SK-N-DZ (cell line): ENCODE measurements at places on chromosomes 1 and 21.

DNA sequence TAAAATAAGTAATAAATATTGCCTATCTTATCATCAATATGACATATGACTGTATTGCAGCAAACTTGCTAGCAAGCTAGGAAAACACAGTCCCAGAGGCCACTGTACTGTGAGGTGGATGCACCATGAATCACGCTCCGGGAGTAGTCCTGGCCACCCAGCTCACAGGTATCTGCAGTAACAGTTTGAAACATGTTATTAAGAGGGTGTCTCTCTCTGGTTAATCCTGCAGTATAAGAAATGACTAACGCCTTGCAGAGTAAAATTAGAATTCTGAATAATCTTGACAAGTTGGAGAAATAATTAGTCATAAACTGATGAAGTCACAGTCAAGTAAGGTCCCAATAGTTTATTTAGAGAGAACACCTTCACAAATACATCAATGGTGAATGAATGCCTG, 34.0 kb upstream of the DPT start:
- DNase-seq = no peak

- no peak for DNase-seq
Measured at GRCh38 chr1:194184974-194185373, 998.6 kb upstream of the B3GALT2 start.

DNA sequence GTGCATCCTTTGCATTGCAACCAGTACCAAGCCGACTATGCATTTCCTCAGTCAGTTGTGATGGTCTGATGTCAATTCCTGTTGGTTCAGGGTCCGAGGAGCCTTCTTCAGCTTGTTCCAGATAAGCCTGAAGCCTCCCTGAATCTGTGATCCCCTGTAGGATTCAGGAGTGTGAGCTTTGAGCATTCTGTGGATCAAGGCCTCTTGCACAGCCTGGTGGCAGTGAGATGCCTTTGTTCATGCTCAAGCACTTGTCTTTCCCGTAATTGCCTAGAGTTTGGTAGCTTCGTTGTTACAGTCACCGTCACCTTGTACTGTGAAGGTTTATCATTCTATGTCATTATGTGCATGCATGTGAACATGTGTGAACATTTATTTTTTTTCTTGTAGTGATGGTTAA, 103.5 kb downstream of the PBX1 start:
- DNase-seq = no peak

GRCh38 chr1:218273762-218274479, 11.2 kb upstream of the RRP15 start:
- DNase-seq = no peak

DNA sequence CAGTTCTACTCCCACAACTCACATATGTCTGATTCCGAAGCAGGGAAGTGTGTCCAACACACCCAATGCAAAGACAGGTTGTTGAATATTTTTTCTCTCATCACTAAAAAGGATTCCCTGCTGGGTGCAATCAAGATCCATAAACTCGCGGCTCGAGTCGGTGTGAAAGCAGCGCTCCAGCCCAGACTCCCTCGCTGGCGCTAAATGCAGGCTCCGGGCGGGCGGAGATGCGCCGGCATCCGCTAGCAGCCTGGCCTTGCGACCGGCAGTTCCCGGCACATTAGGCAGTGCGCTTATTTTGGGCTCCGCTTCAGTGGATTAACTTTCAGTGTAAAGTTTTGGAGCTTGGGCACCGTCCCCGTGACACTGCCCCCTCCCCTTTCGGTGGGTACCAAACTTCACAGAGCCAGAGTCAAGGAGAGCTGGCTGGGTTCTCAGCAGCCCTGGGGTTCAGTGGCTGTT, 87.7 kb upstream of the POU3F1 start:
- no peak for DNase-seq

DNA sequence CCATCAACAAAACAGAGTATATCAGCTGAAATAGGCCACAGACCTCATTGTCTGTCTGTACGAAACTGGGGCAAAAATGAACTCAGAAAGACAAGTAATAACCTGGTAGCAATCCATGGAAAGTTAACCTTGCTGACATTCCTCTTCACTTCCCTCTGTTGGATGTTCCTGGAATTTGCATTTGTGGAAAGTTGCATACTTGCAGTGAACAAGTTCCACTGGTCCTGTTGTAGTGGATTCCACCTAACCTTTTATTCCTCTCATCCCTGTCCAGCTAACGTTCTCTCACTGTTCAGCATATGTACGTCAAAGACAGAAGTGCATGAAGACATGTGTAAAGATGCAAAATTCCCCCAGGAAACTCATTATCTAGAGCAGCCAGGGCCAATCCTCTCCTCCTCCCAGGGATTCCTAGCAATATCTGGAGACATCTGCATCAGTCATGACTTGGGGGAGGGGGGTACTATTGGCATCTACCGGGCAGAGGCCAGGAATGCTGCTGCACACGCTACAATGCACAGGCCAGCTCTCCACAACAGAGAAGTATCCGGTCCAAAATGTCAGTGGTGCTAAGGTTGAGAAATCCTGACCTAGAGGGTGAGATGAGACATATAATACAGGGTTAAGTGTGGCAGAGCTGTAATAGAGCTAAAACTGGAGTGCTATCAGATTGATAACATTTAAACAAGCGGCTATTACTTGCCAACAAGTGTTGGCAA, 8.2 kb downstream of the LPAR3 start:
- DNase-seq = no peak

DNA sequence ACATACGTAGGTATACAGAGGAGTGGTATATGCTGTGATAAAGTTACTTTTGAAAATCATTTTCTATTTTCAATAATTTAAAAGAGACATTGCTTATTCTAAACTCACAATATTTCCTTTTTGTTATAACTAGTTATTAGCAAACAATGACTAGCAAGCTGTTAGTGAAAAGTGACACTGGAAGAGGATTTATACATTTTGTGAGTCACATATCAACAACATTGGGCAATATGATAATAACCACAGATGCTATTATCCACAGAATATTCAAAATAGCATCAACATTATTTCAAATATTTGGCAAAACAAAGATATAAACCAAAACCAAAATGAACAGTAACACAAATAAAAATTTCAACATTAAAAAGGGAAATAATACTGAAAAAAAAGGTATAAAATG, 104.0 kb upstream of the HP1BP3 start:
- no peak for DNase-seq

- DNase-seq = no peak
Measured at GRCh38 chr1:212457740-212458338, 25.1 kb downstream of the NENF start.

GRCh38 chr1:46543382-46543760, 8.1 kb downstream of the KNCN start:
- DNase-seq = no peak

DNA sequence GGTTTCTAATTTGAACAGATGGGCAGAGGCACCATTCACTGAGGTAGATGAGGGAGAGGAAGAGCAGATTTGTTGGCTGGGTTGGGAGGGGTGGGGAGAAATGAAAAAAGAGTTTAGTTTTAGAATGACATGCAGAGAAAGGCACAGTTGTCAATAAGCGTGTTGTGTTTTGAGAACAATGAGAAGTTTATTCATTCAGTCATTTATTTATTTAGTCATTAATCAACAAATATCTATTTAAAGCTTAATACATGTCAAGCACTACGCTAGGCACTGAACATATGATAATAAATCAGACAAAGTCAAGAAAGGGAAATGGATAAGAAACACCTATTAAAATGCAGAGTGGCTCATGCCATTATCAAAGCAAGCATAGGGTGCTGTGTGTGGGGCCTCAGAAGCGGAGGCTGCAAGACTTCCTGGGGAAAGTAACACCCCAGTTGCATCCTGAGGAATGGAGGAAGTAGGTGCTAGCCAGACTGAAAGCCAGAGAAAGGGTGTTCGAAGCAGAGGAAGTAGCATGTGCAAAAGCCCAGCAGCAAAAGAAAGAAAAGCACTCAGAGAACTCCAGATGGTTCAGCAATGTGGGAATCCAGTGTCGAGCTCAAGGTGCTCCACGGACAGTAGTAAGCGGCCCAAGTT, 114.1 kb downstream of the RNF220 start:
- DNase-seq = no peak

- no peak for DNase-seq
Measured at GRCh38 chr1:182240085-182240484, 151.5 kb downstream of the GLUL start.

DNA sequence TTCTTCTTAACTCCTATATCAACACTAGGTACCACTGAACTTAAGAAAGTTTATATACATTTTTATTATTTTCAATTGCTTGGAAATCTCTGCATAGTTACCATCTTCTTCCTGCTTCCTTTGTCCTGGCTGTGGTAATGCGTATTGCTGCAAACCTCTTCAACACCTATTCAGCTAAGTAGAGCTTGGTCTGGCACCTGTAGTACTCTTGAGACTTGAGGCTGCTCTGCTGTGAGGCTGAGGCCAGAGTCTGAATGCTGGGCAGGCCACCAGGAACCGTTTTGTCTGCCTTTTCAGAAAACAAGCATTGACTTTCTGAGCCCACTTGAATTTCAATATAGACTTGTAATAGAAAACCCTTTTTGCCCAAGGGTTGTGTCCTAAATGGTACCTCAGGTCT, 52.0 kb upstream of the RGS2 start:
- DNase-seq = no peak

- no peak for DNase-seq
Measured at GRCh38 chr1:92399076-92399475, 87.6 kb downstream of the GFI1 start.

- DNase-seq = no peak
Measured at GRCh38 chr1:183956559-183957188, 80.9 kb downstream of the COLGALT2 start.

DNA sequence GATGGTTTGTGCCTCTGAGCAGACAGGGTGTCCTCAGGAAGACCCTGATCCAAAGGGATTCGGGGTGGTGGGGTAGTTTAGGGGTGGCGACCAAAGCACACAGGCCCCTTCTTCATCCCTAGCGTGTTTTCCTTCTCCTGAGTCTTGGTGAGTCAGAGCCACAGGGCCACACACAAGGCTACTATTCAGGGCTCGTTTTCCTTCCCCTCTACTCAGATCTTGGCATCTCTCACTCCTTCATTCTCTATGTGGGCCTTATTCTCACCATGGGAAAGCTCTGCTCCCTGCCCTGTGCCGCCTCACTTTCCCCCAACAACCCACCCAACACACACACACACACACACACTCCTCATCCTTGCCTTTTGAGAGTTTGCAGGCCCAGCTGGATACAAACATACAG, 43.6 kb upstream of the WNT2B start:
- no peak for DNase-seq

- peak; percentile 89 for DNase-seq
Measured at GRCh38 chr1:183470961-183471742, 1.1 kb upstream of the SMG7 start.

DNA sequence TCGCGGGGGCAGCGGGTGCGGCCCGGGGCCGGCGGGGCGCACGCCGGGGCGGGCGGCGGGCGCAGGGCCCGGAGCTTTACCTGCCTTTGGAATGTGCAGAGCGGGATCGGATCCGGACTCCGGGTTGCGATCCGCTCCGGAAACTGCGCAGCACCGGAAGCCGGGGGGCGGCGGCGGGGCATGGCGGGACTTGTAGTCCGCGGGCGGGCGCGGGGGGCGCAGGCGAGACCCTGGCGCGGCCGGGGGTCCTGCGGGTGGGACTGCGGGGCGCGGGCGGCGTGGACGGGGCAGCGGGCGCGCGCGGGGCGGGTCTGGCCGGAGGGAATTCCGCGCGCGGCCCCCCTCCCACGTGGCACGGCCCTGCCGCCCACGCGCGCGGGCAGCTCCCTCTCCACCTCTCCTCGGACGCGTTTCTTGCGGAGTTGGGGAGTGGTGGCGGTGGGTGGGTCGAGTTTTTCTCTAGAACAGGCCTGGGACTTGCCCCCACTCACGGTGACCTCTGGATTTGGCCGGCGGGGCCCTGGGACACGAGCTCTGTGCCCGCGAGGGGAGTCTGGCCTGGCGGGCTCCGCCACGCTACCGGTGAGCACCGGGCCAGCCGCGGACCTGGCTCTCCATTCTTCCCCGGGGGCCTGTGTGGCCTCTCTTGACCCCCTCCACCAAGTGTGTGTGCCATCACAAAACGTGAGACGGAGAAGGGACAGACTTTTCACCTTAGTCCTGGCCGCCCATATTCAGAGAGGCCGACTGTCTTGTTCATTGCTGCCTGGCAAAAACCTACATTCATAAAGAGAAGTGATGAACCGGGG, at the start of gene PRDM15:
Gene PRDM15 (minus strand): TSS at position 155 of the 809 bp plus-strand sequence. CDS start 18,981 bp downstream, outside the sequence.
- DNase-seq = peak; percentile 70

DNA sequence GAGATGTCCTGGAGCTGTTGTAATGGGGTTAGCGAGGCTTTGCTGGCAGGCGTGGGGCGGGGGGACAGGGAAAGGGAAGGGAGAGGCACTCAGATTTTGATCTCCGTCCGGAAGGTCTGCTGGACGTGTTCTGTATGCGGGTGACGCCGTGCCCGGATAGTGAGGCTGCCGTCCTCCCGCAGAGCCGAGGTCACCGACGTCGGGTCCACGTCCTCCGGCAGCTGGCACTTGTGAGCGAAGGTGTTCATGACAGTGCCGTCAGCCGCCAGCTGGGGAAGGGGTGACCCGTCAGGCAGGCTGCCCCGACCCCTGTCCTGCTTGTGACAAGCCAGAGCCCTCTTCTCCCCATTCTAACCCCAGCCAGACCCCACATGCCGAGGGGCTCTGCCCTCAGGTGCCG, 2.4 kb downstream of the HSPB7 start:
- no peak for DNase-seq

GRCh38 chr1:99082366-99082765, 77.7 kb upstream of the PLPPR5 start:
- DNase-seq = no peak

DNA sequence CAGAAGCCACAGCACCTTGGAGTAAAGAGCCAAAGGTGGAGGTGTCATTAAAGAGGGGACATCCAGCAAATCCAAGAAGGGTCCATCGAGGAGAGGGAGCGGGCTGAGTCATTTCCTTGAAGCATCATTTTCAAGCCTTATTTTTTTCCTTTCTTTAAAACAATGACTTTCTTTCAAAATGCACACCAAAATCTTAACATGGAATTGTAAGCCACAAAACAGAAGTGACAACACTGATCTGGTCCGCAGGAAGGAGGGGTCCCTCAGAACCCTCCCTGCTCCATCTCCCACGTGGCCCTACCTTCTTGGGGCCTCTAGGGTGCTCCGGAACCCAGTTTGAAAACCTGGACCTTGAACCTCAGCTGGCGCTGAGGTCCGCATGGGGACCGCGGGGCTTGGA, 14.8 kb downstream of the DHRS3 start:
- DNase-seq = no peak

DNA sequence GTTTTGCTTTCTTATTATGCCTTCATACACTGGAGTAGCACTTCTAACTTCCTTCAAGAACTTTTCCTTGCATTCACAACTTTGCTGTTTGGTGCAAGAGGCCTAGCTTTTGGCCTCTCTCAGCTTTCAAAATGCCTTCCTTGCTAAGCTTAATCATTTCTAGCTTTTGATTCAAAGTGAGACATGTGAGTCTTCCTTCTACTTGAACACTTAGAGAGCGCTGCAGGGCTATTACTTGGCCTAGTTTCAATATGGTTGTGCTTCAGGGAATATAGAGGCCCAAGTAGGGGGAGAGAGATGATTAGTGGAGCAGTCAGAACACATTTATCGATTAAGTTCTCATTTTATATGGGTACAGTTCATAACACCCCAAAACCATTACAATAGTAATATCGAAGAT, 12.4 kb downstream of the ANGEL2 start:
- DNase-seq = no peak

DNA sequence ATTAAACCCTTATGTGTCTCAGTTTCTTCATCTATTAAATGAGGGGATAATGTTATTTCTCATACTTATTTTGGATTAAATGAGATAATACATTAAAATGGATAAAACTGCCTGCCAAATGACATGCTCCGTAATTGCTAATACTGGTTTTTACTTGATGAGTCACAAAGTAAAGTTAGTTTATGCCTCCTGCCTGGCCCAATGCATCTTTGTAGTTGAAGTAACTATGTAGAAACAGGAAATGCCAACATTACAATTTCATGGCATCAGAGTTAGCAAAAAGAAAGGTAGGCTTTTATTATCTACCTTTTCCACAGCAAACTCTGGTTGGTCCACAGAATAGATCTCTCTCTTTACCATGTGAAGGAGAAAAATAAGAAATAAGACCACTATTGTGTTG, 214.5 kb downstream of the TBX15 start:
- DNase-seq = no peak
